Stimulated activated CD4-positive, alpha-beta T cell treated with anti-CD3 and anti-CD28 coated beads, Interleukin-15, amount 100 ng/mL, for 1 hour (primary cell): ENCODE measurements at places on chromosomes 16 and 17.

DNA sequence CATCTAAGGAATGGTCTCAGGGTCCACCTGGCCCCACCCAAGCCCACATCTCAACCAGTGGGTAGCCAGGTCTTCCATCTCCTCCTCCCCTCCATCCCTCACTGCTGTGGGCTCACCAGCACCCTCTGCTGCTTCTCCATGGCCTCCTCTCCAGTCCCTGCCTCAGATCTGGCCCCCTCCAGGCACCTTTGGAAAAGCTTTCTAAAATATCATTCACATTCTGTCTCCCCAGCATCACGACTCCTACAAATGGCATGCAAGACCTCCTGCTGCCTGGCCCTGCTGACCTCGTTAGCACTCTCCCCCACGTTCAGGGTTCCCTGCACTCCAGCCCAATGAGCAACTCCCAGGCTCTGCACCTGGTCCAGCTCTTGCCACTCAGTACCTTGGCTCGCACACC lies 13.7 kb downstream of the GLP2R start:
- DNase-seq, result no peak

- no peak for DNase-seq
These were observed 826 bp downstream of the LYZL6 start for GRCh38 chr17:35942588-35943186.

GRCh38 chr17:49191409-49191916 lies 18.9 kb downstream of the GNGT2 start:
- no peak for DNase-seq

GRCh38 chr16:77113835-77114234 lies 77.2 kb upstream of the MON1B start:
- DNase-seq, result no peak

DNA sequence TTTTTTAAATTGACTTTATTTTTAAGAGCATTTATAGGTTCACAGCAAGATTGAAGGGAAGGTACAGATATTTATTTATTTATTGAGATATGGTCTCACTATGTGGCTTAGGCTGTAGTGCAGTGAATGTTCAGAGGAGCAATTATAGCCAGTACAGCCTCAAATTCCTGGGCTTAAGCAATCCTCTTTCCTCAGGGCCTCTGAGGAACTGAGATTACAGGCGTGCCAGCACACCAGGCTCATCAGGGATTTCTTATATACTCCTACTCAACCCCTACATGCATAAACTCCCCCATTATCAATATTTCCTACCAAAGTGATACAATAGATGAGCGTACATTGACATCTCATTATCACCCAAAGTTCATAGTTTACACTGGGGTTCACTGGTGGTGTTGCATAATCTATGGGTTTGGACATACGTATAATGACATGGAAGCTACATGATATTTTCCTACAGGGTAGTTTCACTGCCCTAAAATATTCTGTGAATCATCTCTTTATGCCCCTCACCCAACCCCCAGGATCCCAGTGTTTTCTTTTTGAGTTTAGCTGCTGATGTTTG lies 33.5 kb downstream of the HS3ST3B1 start:
- DNase-seq, result no peak

DNA sequence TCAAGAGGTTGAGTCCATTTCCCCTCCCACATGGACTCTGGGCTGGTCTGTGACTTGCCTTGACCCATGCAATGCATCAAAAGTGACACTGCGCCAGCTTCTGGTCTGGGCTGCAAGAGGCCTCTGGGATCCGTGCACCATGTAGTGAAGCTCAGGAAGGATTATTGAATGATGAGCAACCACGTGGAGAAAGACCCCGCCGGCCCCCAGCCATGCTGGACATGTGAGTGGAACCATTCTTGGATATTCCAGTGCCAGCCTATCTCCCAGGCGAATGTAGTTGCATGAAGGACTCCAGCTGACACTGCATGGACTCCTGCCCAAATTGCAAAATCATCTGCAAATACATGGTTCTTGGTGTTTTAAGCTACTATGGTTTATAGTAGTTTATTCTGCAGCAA lies 7.6 kb upstream of the ALOX15B start:
- DNase-seq, result no peak

- DNase-seq, result no peak
These were observed 1.6 kb upstream of the XPO6 start for GRCh38 chr16:28213396-28213795.

- no peak for DNase-seq
These were observed 12.4 kb downstream of the AMZ2 start for GRCh38 chr17:68260051-68260762.

DNA sequence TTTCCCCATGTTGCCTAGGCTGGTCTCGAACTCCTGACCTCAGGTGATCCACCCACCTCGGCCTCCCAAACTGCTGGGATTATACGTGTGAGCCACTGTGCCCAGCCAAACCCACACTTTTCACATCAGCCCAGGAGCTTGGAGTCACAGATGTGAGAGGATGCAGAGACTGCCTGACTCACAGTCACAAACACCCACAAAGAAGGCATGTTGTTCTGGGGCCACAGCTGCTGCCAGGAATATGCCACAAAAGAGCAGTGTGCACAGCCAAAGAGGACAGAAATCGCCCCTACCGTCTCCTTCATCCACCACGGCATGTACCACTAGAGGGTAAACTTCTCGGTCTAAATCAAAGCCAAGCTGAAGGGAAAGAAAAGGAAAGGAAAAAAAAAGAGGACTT lies 25.1 kb upstream of the FOXJ1 start:
- DNase-seq, result no peak

DNA sequence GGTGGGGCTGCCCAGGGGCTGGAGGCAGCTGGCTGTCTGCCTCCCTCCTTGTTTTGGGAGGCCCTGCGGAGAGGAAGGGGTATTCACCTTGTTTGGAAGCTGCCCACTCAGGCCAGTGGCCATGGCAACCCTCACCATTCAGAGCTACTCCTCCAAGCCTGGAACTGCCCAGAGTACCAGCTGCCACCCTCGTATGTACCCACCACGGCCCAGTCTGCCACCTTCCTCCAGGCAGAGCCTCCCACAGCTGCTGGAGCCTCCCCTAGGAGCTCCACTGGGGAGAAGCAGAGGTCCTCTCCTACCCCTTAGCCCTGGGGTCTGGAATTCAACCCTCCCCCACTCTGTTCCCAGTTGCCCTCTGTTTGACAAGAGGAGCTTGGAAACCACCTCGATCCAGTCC lies 90.7 kb downstream of the AXIN2 start:
- no peak for DNase-seq

DNA sequence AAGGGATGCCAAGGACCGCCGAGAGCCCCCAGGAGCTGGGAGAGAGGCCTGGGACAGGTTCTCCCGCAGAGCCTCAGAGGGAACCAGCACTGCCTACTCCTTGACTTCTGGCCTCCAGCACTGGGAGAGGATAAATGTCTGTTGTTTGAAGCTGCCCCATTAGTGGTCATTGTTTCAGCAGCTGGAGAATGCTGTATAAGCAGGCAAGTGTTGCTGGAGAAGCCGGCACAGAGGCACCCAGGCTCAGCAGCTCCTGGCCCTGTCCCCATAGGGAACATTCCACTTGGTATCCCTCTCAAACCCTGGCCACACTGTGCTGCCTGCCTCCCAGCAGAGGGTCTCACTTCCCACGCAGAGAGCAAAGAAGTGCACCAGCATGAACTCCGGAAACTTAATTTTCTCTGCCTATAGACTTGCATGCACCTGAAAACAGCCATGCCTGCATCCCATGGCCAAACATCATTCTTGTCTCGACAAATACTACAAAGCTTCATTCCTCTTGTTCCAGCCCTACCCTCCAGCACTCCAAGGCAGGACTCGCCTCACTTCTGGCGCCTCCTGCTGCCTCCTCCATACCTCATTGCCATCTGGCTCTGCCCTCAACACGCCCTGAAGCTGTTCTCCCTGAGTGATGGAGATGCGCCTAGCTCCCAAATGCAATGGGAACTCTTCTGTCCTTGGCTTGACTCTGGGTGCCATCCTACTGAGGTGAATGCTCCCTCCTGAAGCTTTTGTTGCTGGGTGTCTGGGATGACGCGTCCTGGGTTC lies 88.1 kb downstream of the DNAH17 start:
- DNase-seq, result no peak

GRCh38 chr16:4085405-4085970 lies 30.8 kb downstream of the ADCY9 start:
- no peak for DNase-seq

DNA sequence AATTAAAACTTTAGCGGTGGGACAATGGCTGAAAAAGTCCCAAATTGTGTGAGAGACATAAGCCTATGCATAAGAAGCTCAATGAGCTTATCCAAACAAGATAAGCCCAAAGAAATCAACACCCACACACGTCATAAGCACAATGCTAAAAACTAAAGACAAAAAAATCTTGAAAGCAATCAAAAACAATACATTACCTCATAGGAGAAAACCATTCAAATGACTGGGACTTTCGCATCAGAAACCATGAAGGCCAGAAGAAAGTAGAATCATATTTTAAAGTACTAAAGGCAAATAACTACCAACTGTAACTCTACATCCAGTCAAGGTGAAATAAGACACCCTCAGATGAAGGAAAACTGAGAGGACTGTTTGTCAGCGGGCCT lies 50.2 kb downstream of the ZCCHC14 start:
- no peak for DNase-seq

DNA sequence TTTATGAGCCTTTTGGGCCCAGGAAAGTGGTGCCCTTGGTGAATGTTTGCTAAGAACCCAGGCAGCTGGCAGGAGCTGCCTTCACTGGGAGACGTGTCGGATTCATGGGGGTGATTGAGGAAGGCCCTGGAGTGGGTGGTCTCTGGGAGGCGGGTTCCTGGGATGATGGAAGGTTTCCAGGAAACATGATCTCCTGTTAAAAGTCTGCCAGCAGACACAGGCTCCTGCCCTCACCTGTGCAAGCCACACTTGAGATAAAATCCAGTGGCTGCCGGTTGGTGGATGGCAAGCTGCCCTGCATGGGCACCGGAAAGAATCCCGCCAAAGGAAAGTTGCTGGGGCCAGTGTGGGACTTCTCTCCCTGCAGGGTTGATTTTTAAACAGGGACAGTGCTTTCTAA lies 189.0 kb upstream of the CIBAR2 start:
- DNase-seq, result no peak

DNA sequence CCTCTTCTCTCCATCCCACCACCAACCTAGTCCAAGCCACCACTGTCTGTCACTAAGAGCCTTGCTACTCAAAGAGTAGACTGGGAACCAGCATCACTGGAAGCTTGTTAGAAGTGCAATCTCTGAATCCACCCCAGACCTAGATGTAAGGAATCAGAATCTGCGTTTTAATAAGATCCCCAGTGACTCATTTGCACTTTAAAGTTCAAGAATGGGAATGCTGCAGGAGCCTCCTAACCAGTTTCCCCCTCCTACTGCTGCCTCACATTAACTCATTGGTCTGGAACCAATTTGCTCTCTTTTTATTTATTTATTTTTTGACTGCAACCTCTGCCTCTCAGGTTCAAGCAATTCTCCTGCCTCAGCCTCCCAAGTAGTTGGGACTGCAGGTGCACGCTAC lies 19.8 kb upstream of the LYRM9 start:
- DNase-seq, result no peak

GRCh38 chr16:85970738-85971137 lies 71.8 kb downstream of the IRF8 start:
- no peak for DNase-seq

GRCh38 chr16:77612596-77612995 lies 109.7 kb upstream of the NUDT7 start:
- DNase-seq, result no peak

DNA sequence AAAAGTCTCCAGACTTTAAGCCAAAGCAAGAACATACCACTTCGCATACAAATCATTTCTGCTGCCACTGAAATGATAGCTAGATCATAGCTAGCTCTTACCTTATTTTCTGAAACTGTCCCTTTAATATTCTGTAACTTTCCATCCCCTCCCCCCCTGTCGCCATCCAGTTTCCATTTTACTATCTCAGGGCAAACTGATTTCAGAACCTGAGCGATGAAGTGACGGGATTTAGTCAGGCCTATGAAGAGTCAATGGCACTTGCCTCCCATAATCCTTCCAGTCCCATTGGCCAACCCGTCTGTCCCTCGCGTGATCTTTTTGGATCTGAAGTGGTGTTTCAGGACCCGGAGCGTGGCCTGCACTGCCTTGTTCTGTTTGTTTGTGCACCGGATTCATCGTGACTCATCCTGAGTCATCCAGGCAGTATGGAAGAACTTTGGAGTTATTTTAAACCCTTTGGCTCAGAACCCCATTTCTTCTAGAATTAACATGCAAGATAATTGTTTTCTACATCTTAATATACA lies 199.8 kb upstream of the CHMP6 start:
- no peak for DNase-seq

DNA sequence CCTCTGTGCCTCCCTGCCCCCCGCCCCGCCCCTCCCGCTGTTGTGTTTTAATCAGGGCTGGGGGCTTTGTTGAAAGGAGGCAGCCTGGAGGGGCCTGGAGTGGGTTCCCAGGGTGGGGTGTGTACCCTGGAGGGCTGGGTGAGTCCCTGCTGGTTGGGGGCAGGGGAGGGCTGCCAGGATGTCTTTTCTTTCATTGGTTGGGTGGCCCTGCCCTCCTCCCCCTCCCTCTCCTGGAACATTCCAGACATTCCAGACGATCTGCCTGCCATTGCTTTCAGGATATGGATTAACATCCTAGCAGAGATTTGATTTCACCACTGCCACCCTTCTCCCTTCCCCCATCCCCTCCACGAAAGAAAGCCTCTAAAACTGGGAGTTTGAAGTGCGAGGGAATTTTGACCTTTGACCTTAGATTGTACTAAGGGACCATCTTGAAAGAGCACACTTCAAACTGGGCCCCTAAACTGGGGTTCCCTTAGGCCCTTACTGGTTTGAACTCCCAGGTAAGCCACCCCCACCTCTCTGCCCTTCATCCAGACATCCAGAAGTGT lies 25.3 kb downstream of the IGF2BP1 start:
- DNase-seq, result no peak

- DNase-seq, result no peak
These were observed 66.8 kb downstream of the C16orf78 start for GRCh38 chr16:49440156-49441065.

DNA sequence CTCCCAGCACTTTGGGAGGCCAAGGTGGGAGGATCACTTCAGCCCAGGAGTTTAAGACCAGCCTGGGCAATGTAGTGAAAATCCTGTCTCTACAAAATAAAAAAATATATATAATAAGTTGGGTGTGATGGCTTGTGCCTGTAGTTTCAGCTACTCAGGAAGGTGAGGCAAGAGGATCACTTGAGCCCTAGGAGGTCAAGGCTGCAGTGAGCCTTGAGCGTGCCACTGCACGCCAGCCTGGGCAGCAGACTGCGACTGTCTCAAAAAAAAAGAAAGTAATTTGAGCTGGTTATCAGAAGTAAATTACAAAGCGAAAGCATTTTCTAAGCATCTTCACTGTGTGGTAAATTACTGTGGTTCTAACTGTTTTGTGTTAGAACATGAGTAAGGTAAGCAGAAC lies 66.2 kb downstream of the NQO1 start:
- no peak for DNase-seq
